ENCODE measurements at places on chromosomes 1 and 21.

GRCh38 chr1:173886746-173887611 lies 18.8 kb downstream of the ZBTB37 start:
- no peak for DNase-seq

DNA sequence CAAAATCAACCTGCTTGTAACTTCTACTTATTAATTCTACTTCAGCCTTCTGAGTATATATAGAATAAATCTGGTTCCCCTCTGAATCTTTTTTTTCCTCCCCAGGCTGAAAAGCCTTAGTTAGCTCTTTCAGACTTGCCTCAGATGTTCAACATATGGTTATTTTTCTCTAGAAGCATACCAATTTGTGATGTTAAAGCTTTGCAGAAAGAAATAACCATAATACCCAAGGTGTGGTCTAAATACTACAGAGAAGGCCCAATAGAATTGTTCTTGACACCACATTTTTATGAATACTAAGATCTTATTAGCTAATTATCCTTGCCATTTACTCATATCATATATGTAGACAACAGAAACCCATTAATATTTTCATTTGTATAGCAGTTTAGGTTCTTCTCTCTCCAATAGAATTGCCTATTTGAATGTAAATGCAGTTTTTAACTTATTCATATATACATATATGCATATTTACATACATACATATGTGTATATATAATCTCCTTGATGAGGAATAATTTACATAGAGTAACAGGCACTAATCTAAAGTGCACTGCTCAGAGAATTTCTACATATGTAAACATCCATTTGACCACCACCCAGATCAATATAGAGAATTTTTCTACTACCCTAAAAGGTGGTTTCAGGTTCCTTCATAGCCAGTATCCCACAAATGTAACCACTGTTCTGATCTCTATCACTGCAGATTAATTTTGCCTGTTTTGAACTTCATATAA lies 175.2 kb upstream of the IVNS1ABP start:
- DNase-seq: no peak

DNA sequence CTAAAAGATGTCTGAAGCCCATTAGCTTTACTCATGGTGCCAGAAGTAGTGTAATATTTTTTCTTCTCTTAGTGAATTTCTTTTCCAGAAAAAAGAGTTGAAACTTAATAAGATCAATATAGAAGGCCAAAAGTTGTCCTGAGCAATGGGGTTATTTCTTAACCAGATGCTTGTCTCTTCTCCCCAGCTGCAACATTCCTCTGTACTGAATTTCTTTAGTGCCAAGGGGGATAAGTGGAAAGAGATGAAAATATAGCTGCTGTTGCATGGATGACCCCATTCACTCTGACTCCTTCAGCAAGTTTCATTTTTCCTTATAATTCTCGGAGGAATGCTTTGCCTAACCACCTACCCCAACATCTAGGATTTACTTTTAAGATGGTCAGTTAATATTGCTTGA lies 675.0 kb downstream of the USP25 start:
- no peak for DNase-seq

DNA sequence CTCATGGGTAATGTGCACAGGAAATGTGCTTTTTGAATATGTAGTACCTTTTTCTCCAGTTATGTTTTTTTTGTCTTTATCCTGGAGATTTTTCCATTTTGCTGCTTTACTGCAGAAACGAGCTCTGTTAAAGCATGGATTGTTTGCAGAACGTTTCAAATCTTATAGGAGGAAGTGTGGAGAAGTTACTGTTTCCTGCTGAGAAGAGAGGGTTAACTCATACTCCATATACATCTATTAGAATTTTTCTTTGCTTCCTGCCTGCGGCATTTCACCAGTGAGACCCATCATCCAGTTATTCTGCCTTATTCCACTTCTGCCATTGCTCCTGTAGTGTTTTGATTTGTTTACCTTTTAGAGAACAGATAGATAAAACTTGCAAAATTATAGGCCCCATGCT lies 2.0 kb downstream of the RPRD2 start:
- no peak for DNase-seq

GRCh38 chr1:65940126-65940525 lies 147.4 kb downstream of the PDE4B start:
- no peak for DNase-seq

DNA sequence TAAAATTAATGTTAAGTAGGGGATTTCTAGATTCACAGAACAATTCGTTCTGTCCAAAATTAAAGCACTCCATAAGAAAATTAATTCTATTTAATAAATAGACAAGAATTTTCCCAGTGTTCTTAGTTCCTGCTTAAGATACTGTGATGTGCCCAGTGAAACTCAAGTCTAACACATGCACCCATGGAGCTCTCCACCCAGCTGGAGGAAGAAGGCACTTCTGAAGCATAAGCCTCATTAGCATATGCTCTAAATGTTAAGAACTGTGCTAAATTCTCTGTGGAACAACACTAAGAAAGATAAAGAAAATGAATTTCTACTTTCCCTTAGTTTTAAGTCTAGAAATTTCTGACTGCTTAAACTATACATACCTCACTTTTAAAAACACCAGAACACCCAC lies 71.2 kb downstream of the TTLL7 start:
- DNase-seq: no peak

DNA sequence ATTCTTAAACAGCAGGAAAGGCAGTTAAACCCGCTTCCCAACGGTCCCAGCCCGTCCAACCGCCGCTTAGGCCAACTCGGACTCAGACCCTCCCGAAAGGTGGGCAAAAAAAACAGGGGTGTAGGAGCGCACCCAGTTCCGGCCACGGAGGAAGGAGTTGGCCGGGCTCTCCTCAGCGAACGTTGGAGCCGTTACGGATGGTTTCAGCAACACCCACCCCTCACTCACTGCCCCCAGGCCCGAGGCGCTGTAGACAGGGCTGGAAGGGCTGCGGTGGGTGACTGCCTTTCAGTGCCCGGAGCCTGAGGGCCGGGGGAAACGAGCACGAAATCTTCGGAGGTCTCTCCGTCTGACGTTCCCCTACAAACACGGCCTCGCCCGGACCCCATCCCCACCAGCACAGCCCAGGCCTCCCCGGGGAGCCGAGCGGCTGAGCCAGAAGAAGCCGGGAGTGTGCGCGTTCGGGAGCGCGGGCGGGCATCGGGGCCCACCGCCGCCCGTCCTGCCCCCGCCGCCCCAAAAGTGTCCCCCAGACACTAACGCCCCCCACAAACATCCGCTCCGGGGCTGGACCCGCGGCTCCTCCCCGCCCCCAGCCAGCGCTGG lies 1.3 kb downstream of the KDM5B start:
- DNase-seq: no peak

GRCh38 chr1:155971910-155972809 lies 6.2 kb downstream of the ARHGEF2 start:
- no peak for DNase-seq

GRCh38 chr1:202804126-202804525 lies 4.1 kb downstream of the KDM5B start:
- no peak for DNase-seq

GRCh38 chr1:110634086-110634454 lies 27.9 kb upstream of the KCNA2 start:
- no peak for DNase-seq

DNA sequence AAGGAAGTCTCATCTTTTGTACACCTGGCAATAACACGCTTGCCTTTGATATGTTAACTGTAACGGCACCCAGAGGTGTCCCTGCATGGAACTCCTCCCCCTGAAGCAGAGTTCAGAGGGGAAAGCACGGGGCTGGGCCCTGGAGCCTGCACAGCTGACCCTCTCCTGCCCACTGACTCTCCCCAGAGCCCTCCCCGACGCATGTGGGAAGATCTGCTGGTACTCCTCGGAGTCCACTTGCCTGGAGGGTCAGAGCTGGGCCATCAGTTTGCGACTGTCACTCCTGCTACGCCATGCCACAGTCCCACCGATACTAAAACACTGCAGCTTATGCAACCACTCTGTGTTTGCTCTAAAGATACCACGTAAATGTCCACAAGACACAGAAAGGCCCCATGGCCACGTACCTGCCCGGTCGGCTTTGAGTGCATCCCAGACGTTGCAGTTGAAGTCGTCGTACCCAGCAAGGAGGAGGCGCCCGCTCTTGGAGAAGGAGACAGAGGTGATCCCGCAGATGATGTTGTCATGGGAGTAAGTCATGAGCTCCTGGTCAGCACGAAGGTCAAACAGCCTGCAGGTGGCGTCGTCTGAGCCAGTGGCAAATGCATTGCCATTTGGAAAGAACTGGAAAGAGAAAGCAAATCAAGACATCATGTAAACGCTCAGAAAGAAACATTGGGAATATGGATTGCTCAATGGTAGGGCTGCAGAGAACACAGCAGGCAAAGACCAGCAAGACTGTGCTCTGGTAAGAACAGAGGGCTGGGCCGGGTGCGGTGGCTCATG lies 10.6 kb upstream of the NADK start:
- no peak for DNase-seq

DNA sequence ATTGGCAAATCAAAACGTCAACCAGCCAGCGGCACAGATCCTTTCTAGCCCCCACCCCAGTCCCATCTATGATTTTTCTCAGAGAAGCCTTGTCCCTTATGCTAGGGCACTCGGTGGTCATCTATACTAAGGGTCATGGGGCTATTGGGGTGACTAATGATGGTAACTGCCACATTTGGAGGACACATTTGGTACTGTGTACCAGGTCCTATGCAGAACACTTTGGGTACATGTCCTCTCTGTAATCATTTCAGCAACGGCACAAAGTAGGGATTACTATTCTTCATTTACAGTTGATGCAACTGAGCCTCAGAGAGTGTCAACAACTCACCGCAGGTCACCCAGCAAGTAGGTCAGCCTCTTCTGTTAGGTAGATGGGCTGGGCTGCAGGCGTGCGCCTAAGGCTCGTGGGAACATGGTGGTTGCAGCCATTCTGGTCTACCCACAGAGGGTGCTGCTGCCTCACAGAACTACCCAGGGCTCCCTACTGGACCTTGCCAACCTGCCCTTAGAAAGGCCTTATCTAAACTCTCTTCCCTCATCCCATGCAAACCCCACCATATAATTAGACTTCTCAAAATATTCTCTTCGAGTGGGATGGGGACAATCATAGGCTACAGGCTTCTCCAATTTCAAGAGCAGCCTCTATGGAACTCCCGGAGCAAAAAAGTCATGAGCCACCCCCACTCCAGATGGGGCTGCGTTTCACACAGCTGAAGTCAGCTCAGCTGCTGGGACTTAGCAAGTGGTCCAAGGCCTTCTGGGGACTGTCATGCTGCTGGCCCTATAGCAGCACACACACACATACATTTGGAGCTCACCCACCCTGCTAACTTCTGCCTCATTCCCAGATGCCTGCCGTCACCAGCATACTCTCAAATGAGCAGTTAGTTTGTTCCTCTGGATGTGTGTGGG lies 5.8 kb upstream of the SDHB start:
- DNase-seq: peak; percentile 52

- no peak for DNase-seq
Observed at GRCh38 chr1:45669859-45670655, 16.3 kb downstream of the GPBP1L1 start.

DNA sequence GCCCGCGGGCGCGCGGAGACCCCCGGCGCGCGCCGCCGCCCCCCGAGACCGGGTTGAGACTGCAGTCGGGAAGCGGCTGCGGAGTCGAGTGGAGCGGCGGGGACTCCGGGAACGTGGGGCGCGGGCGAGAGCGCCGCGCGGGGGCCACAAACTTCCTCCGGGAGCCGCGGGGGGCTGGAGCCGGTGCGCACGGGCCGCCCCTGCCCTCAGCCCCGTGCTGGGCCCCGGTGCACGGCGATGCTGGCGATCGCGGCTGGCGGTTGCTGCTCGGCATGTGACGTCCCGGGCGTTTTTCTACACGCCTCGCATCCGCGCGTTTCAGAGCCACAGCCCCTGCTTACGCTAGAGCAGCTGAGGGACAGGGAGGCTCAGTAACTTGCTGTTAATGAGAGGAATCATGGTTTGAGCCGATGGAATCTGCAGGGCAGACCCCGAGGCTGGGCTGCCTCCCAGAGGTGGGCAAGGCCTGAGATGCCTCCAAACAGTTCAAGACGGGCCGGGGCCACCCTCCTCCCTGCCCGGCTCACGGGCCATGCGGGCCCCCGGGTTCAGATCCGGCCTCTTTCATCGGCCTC lies 520 bp downstream of the TMEM201 start:
- DNase-seq: no peak

- no peak for DNase-seq
Observed at GRCh38 chr1:85462931-85463649, 1.9 kb downstream of the DDAH1 start.

GRCh38 chr21:17495680-17496079 lies 17.2 kb upstream of the CXADR start:
- DNase-seq: no peak

- DNase-seq: no peak
Observed at GRCh38 chr1:47532921-47533792, 95.3 kb downstream of the FOXD2 start.

DNA sequence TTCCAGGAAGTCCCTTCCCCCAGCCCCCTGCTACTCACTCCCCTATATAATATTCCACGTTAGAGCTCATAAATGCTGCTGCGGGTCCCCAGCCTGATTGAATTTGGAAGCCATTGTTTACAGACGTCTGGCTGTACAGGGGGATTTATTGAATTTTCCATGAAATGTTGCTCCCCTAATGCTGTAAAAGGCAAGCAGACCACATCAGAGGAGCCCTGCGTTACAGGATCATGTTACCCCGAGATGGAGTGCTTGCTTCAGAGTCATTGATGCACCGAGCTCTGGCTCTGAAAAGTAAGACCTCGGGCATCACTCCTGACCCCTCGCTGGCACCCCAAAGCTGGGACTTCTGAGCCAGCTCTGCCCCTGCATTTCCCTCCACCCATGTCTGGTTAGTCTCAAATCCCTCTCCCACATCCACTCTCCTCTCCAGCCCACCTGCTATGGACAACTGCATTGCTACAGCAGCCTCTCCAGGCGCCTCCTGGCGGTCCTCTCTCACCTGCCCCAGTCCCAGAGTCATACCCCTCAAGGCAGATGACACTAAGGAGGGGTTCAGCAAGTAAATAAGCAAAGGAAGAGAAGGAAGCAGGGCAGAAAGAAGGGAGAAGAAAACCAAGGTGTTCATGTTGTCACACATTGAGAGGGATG lies 127.8 kb downstream of the TMEM53 start:
- no peak for DNase-seq

DNA sequence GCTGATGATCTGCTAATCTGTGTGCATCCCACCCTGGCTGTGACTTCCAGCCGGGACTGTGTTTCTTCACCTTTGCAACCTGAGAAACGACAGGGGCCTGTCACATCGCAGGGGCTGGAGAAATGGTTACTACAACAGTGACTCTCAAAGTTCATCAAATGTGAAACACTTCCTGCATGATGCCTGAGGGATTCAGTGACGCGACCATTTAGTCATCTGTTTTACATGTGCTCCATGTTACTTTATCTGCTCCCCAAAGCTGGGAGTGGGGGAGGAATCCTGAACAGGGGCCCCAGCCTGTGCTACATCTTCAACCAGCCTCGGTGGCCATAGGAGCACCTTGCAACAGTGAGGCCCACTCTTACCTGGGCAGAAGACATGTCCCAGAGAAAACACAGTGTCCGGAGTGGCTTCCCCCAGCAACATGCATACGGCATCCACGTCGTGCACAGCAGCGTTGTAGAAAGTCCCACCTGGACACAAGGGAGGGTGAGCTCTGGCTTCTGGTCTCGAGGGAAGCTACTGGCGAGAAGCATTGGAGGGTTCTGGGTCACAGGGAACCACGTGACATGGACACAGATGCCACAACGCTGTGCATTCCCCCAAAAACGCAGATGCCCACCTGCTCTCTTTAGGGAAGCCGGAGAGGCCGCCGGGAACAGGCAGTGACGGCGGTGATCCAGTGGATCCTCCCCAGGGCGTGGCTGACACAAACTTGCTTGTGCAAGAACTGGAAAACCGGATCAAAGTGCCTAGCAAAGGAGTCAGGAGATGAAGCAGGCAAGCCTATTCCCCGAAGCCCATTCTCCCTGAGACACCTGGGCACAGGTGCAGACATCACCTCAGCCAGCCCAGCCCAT lies 9.6 kb upstream of the CCDC27 start:
- no peak for DNase-seq
